ENCODE measurements at places on chromosomes 2 and 18.

GRCh38 chr2:66084948-66085590 is 349.9 kb upstream of the MEIS1 start:
- DNase-seq: no peak

DNA sequence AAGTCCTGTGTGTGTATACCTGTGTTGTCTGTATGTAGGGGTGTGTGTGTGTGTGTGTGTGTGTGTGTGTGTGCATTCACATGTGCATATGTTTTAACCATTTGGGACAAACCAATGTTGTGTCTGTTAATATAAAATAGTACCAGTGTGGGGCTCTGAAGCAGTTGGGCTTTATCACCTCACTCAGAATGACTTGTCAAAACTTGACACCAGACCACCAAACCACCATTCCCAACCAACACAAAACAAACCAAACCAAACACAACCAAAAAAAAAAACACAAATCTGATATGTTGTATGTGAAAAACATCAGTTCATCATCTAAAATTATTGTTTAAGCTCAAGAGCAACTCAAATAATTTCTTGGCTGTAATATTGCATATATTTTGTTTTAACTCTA is 42.1 kb downstream of the CALCRL start:
- no peak for DNase-seq

GRCh38 chr2:173955004-173955403 is 10.2 kb downstream of the SP3 start:
- DNase-seq: no peak

DNA sequence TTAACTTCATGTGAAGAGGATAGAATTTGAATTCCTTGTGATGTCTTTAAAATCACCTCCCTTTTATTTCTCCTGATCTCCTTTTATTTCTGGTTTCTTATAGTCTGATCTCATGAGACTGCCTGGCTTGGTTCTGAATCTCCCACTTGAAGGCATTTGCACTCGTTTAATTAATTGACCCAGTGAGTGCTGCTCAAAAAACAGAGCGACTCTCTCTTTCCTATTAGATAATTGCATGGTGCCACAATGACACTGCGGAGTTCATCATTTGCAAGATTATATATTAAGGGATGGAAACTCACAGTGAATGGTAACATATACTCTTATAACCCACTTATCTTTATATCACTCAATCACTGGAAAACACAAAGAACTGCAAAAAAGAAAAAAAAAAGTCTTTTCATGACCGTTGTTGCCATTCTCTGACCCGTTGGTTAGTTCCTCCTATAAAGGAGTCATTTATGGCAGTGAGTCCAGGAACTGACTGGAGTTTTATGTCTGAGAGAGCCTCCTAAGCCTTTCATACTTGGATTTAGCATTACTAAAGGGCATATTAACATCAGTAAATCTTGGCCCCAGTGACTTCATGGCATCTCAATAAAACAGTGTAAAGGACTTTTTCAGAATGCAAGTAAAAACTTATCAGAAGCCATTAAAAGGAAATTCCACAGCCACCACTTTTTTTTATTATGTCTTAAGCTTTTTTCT is 103.3 kb upstream of the EPHA4 start:
- no peak for DNase-seq

DNA sequence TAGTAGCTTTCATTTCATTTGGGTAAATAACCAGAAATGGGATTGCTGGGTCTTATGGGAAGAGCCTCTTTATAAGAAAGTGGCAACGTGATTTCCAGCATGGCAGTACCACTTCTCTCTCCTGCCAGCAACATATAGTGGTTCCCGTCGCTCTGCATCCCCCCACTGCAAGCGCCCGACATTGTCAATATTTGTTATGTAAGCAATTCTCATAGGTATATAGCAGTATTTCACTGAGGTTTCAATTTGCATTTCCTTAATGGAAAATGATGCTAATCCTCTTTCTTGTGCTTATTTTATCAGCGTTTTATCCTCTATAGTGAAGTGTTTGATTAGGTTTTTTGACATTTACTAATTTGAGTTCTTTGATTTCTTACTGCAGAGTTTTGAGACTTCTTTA is 36.0 kb upstream of the FAHD2A start:
- no peak for DNase-seq

DNA sequence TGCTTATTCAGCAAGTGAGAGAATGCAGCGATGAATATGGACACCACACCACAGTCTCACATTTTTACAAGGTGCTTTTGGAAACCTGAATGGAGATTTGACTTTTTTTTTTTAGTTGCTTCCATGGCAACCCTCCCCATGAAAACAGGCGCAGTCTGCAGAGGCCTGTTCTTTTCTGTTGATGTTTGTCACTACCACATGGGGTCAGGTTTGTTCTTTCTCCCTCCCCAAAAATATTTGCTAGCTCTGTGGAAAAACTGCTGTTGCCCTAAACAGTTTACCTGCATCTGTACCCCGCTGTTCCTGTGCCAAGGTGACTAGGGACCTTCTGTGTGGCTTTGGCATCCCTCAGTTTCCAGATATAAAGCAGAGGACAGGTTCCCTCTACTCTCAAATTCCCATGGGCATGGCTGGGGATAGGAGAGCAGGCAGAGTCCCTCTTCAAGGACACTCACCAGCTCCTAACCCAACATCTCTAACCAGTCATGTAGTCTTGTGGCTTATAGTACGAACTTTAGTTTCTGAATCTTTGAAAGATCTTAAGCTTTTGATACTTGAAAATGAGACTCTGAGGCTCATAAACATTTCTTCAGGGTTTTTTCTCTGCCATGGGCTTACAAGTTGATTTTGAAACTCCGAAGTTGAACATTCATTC is 14.7 kb upstream of the MAPRE2 start:
- no peak for DNase-seq

GRCh38 chr2:71067567-71068217 is 756 bp upstream of the NAGK start:
- DNase-seq: no peak

GRCh38 chr2:227402321-227402720 is 14.6 kb upstream of the SCYGR1 start:
- DNase-seq: no peak

DNA sequence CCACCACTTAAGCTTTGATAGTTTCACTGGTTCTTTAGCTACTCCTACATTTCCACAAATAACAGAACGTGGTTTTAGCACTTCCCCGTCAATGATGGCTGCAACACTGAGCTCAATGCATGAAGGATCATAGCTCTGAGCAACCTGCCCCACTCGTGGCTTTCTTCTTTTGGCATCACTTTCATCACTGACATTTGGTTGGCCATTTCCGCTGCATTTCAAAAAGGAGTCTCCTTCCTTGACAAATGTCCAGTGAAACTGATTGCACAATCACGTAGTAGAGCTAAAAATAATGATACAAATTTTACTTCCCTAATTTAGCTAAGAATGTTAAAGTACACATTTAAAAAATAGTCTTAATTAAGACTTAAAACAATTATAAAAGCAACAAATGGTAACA is 205.2 kb upstream of the HDAC4 start:
- no peak for DNase-seq

DNA sequence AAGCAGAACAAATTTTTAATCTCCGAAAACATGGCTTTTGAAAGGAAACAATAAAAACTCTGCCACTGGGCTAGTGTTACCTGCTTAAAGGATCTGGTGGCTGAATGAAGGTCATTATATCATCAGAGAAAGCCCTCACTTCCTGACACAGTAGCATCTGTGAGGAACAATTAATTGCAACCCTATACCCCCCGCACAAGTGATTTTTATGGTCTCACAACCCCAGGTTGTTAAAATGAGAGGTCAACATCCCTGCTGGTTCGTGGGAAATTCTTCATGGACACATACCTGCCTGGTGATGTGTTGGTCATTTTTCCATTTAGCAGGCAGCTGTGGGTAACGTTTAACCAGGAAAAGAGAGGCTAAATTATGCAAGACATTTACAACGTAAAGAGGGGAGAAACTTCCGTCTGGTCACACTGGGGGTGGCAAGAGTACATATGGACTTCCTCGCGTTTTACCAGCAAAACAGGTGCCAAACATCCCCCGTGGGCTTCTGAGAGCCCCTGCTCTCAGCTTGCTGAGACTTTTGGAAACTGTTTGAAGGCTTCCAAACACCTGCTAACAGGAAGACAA is 29.2 kb downstream of the NIFK start:
- DNase-seq: no peak

DNA sequence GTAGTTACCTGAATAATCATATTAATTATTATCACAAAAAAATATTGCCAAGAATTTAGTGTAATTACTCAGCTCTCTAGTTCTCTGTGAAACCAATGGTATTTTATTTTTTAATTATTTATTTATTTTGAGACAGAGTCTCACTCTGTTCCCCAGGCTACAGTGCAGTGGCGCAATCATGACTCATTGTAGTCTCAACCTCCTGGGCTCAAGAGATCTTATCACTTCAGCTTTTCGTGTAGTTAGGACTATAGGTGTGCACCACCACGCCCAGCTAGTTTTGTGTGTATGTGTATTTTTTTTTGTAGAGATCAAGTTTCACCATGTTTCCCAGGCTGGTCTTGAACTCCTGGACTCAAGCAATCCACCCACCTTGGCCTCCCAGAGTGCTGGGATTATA is 440.4 kb upstream of the CDH20 start:
- DNase-seq: no peak

DNA sequence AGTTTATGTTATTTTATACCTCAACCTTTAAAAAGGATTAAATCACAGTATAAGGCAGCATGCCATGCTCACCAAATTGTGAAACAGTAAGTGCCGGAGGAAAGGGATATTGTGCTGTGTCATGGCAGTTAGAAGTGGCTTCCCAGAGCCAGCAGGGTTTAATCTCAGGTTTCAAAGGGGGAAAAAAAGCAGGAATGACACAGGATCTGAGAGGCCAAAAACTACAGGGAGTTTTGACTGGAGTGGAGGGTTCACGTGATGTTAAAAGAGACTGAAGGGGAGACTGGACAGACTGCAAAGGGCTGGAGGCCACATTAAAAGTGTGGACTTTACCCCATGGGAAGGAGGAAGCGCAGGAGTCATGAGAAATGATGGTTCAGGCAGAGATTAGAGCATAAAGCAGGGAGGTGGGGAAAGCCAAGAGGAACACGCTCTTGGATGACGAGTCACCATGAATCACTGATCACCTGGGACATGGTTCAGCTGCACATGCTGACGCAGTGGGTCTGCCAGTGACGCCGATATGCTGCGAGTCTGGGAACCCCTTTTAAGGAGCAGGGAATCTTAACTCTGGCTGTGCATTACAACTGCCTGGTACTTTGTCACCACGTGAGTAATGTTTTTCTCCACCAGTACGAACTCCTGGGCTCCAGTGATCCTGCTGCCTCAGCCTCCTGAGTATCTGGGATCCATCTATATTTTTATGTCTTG is 6.1 kb downstream of the CHMP1B start:
- no peak for DNase-seq

Data from substantia nigra (tissue), 51 donors.